ENCODE measurements at places on chromosomes 12 and 14. TPM values are rescaled to one million over a fixed set of nuclear protein-coding genes. Genes with fewer than 3 reads are reported as not detected.

- DNase-seq: no peak
These were observed 36.7 kb upstream of the TMEM233 start for GRCh38 chr12:119556854-119557253.

Gene FAM222A
- polyA plus RNA-seq: 0.71 TPM

Gene FOXA1
- 0.09 TPM for polyA plus RNA-seq

Gene WNT1
- not detected for polyA plus RNA-seq

Gene KRT78
- polyA plus RNA-seq: not detected

Measured in mammary epithelial cell (primary cell).